Fibroblast of upper back skin (primary cell): ENCODE measurements at places on chromosomes 6 and 20.

GRCh38 chr6:33124525-33124901 lies 48.7 kb downstream of the HLA-DPB1 start:
- DNase-seq = no peak

DNA sequence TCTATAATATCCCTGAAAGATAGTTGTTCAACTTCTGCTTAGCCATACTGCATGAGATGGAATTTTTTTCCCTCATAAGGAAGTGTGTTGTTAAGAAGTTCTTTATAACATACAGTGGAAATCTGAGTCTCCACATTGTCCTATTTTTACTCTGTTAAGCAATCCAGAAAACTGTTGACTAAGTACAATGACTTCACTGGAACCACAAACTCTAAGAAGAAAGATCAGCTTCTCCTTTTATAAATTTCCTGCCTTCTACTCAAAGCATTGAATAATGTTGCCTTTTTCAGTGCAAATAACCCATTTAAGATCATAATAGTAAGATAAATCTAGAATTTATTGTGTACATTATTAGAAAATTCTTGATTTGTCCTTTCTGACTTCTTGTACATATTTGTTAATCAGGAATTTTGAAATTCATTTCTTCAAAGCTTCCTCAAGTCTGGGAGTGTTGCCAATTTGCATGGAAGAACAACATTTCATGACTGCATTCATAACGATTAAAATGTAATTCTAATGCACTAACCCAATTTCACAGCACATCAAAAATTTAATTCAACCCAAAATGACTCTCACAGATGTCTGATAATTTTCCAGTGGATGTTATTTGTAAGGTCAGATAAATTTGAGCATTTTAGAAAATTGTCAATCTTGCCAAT lies 45.6 kb upstream of the ANKEF1 start:
- DNase-seq = peak; percentile 67

DNA sequence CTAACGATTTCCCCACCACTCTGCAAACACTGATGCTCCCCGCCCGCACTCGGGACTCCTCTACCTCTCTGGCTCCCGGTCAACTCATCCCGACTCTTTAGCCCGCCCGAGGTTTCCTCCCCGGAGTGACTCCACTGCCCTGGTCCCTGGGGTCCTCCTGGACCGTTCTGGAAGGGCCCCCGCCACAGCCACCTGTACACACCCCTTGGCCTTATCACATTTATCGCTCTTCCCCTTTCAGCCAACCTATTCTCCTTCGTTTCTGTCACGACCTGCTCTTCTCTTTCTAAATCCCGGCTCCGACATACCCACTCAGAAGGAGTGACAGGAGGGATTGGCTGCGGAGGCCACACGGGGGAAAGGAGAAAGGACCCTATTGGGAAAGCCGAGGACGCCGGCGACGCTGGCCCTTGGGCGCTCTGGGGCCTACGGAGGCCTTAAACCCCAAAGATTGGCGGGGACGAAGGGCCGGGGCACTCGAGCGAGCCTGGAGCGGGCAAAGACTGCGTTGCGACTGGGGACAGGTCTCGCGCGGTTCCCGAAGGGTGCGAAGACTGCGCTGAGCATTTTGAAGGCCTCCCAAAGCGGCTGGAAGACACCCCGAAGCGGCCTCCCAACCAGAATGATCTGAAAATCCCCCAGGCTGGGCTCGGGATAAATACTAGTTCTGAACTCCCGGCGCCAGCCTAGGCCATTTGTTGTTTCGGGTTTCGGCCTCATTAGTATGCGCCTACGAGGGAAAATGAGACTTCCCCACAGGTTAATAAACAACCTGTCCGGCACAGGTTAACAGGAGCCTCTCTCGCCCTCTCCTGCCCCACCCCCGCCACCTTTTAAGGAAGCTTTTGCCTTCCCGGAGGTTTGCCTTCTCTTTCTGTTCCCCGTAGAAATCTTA lies 9.2 kb downstream of the SIM1 start:
- no peak for DNase-seq

DNA sequence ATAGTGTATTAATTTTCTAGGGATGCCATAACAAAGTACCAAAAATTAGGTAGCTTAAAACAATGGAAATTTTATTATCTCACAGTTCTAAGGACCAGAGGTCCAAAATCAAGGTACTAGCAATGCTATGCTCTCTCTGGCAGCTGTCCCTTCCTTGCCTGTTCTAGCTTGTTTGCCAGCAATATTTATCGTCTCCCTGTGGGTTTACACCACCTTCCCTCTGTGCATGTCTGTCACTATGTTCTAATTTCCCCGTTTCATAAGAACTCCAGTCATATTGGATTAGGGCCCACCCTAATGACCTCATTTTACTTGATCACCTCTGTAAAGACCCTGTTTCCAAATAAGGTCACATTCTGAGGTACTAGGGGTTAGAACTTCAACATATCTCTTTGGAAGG lies 217.2 kb downstream of the IBTK start:
- no peak for DNase-seq

DNA sequence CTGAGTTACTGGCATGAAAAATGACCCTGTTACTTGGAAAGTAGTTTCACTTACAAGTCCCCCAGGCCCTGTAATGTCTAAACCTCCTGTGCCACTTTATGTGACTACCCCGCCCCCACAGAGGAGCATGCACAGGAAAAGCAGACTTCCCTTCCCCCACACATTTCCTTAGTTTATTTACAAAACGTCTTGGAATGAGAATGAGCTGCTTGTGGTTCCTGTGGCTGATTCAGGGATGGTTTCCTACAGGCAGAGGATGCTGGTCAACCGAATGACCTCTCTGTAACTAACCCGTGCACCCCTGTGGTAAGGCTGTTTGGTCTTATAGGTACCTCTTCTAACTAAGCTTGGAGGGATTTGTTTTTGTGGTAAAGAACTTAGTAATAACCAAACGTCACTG lies 28.5 kb downstream of the RSPO3 start:
- peak; percentile 94 for DNase-seq

GRCh38 chr6:157727629-157728182 lies 95.3 kb upstream of the SNX9 start:
- DNase-seq = no peak

- peak; percentile 57 for DNase-seq
Measured at GRCh38 chr6:43809417-43810305, 39.6 kb downstream of the VEGFA start.

- peak; percentile 57 for DNase-seq
Measured at GRCh38 chr6:109165392-109165974, 70.2 kb downstream of the CEP57L1 start.

DNA sequence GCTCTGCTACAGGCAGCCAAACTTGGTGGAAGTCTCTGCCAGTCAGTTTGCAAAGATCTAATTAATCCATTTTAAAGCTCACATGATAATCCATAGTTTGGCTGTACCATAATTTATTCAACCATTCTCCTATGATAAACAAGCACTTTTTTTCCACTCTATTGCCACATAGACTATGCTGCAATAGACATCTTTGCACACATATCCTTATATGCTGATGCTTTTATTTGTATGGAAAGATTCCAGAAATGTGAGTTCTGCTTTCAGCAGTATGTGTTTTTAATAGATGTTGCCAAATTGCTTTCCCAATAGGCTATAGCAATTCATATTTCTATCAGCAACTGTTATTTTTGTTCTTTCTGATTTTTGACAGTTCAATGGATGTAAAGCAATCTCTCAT lies 628.0 kb downstream of the KIF16B start:
- DNase-seq = peak; percentile 22

DNA sequence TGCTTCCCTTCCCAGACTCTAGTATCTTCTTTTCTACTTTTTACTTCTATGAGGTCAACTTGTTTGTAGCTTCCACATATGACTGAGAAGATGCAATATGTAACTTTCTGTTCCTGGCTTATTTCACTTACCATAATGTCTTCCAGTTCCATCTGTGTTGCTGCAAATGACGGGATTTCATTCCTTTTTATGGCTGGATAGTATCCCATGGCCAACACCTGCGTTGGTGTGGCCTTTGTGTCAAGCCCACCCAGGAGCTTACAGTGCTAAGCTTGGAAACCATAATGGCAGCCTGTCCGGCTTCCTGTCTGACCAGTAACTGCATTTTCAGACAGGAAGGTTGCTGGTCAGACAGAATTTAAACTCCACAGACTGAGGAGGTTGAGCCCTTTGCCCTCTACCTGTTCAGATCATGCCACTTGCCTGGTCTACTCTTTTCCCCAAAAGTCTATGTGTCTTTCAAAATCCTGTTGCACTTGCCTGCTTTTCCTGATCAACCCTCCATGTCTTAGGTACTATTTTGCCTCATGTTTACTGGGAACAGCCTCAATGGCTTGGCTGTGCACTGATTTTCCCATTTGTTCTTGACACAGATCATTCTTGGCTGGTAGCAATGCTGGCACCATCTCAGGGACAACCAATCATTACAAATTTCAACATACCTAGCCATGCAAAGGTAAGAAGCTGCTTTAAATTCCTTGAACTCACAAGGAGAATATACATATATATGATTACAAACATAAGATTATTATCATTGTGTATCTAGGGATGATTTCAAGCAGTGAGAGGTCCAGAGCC lies 114.3 kb upstream of the PLEKHG1 start:
- DNase-seq = no peak

- no peak for DNase-seq
Measured at GRCh38 chr20:3839328-3839727, 7.3 kb upstream of the MAVS start.

DNA sequence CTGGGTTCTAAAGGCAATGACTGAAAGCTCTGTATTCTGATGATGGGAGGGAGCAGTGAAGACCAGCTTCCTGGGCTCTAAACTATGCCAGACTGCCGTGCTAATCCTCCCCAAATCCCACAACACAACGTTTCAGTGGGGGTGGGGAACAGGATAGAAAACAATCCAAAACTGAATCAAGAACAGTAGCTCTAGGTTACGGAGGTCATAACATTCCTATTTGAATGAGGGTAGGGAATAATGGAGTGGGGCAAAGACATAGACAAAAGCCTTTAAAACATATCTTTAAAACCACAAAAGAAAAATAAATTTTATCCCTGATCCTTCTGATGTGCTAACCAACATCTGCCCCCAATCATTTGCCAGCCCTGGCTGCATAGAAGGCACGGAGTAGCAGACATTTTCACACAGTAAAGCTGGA lies 7.8 kb downstream of the USP49 start:
- DNase-seq = peak; percentile 25
